ENCODE measurements at places on chromosomes 5 and 9.
A peak's percentile ranks its signal among the peaks of the same experiment; 100 is the strongest.

GRCh38 chr5:17178373-17178675 lies 39.1 kb upstream of the BASP1 start:
- DNase-seq = peak; percentile 71

GRCh38 chr5:158883502-158883901 lies 216.2 kb downstream of the EBF1 start:
- no peak for DNase-seq

- DNase-seq = peak; percentile 22
Observed at GRCh38 chr5:40716000-40716399, 36.3 kb downstream of the PTGER4 start.

GRCh38 chr5:60887746-60888145 lies 43.7 kb upstream of the ELOVL7 start:
- no peak for DNase-seq

GRCh38 chr5:123659495-123659894 lies 147.5 kb downstream of the CSNK1G3 start:
- DNase-seq = no peak

GRCh38 chr9:136609838-136610311 lies 52.8 kb upstream of the EGFL7 start:
- DNase-seq = no peak

- DNase-seq = no peak
Observed at GRCh38 chr9:121997791-121998190, 95.3 kb downstream of the TTLL11 start.

- no peak for DNase-seq
Observed at GRCh38 chr9:129669946-129670345, 4.5 kb downstream of the PRRX2 start.

DNA sequence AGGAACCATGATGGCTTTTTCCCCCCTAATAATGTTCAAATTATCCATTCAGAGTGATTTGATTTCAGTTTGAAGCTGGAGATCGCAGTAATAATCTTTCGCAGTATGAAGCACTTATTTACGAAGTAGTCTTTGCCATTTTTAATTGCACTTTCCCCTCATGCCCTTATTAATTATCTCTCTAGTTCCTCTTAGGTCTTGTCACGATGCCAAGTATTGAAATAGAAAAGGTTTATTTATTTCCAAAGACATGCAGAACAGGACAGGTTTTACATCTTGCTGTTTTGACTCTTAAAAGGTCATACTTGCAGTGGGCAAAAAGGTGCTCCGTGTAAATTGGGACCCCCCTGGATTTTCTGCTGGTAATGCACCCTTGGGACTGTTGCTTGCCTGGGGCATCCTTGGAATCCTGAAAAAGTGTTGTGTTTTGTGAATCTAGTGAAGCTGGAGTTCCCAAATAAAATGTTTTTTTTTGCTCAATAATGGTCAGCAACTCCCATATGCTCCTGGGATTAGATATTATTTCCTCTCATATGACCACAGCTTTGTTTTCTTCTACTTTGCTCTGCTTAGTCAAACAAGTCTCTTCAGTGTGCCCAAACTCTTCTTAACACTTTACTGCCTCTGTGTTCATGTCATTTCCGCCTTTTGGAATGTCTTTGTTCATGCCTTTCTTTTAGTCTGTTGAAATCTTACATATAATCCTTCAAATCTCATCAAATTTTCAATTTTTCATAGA lies 278.3 kb downstream of the TMEM38B start:
- DNase-seq = no peak

GRCh38 chr5:136106351-136107031 lies 26.2 kb upstream of the SMAD5 start:
- DNase-seq = no peak

GRCh38 chr9:114051706-114052105 lies 26.4 kb downstream of the AMBP start:
- DNase-seq = no peak

DNA sequence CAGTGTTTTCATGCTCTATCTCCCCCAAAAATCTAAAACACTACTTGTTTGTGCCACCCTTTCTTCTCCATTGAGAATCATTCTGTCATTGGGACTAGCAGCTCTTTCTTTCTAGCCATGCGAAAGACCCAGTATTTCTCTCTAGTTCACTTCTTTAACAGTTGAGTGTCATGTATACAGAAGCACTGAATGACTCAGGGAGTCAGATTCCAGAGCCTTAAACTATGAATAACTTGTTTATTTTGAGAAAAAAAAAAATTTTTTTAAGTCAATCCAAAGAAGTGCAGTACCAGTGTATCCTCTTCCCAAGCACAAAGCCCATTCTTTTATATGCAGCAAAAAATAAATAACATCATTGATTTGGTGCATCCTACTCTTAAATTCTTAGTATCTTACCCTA lies 415.4 kb upstream of the GRAMD2B start:
- DNase-seq = peak; percentile 46

GRCh38 chr5:121399879-121400278 lies 451.8 kb upstream of the FTMT start:
- DNase-seq = no peak

- DNase-seq = no peak
Observed at GRCh38 chr5:80067016-80067415, 31.9 kb downstream of the THBS4 start.

GRCh38 chr5:75617736-75618352 lies 6.6 kb downstream of the ANKDD1B start:
- DNase-seq = no peak

GRCh38 chr5:15560421-15560820 lies 60.4 kb downstream of the FBXL7 start:
- DNase-seq = no peak

- no peak for DNase-seq
Observed at GRCh38 chr5:5140479-5141338, 579 bp downstream of the ADAMTS16 start.

- no peak for DNase-seq
Observed at GRCh38 chr5:54518146-54518817, 723 bp downstream of the SNX18 start.

DNA sequence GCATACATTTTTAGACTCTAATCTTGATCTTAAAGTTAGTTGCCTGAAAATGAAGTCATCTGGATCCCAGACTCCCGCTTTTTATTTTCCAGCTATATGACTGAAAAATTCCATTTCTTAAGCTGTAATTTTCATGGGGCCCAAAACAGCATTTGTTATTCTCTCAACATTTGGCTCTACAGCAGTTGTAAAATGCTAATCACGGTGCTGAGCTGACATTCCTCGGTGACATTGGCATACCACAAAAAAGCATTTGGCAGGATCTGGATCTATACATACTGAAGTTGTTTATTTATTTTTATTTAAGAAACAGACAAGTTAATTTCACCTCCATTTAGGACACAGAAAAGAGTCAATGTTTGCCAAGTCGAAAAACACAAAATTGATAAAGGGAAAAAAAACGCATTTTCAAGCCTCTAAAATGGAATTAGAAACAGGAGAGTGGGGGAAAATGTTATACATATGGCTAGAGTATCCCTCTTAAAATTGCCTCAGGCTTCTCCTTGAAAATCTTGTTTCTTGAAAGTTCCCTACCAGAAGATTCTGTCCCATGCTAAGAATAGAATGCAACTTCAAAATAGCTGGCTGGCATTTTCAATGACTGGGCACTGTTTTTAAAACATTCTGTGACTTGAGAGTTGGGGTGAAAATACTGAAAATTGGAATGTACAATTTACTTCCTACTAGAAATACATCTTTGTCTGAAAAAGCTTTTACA lies 207.5 kb upstream of the TBCA start:
- DNase-seq = no peak

DNA sequence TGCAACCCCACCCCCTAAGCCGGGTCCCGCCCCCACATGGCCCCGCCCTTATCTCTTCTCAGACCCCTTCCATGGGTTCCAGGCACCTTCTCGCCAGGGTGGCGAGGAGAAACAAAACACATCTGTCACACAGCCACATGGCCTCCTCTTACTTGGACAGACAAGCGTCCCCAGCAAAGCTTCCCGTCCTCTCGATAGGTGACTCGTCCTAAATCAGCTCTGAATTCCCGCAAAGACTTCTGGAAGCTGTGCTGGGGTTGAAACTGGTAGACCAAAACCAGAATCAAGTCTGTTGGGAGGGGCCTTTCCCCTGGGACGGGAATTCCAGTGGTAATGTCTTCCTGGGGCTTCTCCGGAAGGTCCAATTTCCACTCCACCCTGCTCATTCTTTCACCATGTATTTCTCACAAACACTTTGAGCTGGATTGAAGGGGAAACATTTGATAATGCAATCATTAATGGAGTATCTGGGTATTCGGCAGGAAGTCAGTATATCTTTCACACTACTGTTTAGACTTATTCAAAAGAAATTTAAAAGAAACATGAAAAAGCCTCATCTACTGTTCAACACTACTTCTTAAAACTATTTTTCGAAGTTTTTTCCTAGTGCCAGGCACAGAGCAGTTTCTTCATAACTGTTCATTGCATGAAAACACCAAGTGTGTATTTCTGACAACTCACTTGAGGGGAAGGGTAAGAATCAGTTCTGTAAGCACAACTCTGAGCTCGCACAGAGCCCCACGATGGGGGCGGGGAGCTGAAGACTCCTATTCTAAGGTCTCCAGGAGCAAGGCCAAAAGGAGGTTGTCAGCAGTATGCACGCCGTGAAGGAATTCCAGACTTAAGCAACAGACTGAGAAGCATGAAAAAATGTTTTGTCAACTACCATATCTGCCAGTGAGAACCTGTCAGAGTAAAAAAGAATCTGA lies 644 bp upstream of the CTNNAL1 start:
- peak; percentile 83 for DNase-seq

- DNase-seq = no peak
Observed at GRCh38 chr5:171706736-171707441, 78.7 kb upstream of the SMIM23 start.

GRCh38 chr5:72394688-72395087 lies 74.5 kb downstream of the PTCD2 start:
- DNase-seq = no peak

GRCh38 chr5:172984244-172984953 lies 828 bp downstream of the ATP6V0E1 start:
- DNase-seq = peak; percentile 93

- peak; percentile 0 for DNase-seq
Observed at GRCh38 chr9:75299324-75299723, 211.0 kb downstream of the OSTF1 start.

- DNase-seq = no peak
Observed at GRCh38 chr9:135355521-135356011, 124.0 kb upstream of the PPP1R26 start.

DNA sequence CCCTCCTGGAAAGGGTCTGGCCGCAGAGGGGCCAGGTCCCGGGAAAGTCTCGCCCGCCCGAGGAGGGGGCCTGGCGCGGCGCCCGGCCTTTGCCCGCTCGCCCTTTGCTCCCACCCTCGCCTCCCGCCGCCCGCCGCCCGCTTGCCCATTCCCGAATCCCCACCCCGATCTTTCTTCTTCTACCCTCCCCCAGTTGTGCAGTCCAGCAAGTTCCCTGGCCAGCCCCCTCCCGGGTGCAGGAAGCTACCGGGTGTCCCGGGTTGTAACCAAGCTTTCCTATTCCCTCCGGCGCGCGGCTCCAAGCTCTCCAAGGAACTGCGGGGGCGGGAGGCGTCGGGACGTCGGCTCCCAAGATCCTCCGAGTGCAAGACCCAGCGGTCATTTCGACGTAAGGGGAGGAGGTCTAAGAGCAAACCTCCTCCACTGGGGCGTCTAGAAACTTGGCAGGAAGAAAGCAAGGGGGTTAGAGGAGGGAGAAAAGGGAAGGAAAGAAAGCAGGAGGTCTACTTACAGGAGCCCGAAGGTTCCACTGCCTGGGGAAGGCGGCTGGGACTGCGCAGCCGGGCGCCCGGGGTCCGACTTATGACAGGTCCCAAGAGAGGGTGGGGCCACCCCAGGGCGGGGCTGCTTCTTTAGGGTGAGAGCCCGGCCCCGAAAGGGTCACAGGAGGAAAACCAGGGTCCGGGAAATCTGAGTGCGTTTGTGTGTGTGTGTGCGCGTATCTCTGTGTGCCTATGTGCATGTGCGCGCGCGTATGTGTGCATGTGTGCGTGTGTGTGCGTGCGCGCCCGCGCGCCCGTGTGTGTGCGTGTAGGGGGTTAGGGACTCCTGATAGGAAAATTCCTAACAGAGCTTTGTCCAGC lies at the start of gene PTGR1:
PTGR1 (minus strand) TSS at position 556 of the 863 bp plus-strand sequence. CDS start 2,225 bp downstream, outside the sequence.
- DNase-seq = peak; percentile 86

GRCh38 chr5:167447466-167448375 lies 843.7 kb upstream of the WWC1 start:
- no peak for DNase-seq

GRCh38 chr5:177995691-177996595 lies at the start of gene PROP1:
TSS of gene PROP1 (minus strand) at chr5:177996242. CDS start at chr5:177995933, 309 bp downstream.
- no peak for DNase-seq

GRCh38 chr9:12935714-12936113 lies 160.9 kb downstream of the LURAP1L start:
- peak; percentile 93 for DNase-seq

- DNase-seq = no peak
Observed at GRCh38 chr9:99073347-99073746, 31.6 kb upstream of the TGFBR1 start.

- DNase-seq = peak; percentile 60
Observed at GRCh38 chr5:93274291-93274690, 306.7 kb downstream of the NR2F1-AS1 start.

DNA sequence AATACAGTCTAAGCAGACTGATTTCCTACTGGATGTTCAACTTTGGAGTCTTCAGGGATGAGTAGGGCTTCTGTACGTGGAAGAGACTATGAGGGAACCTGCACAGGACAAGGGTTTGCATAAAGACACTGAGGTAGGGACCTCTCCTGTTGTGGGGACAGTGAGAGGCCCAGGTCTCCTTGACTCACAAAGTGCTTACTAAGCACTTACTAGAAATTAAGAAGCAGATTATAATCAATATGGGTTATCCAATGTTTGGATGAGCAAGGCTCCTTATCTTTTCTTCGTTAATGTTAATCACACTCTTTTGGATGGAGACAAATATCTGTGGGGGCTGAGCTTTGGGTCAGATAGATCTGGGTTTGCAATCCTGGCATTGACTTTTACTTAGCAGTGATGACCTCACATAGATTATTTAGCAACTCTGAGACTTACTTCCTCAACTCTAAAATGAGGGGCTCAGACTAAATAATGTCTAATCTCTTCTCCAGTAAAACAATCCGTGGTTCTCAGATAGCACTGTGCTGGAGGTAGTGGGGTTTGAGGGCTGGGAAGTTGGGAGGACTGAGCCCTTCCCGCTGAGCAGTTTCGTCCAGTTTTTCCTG lies 45.9 kb downstream of the PDCD1LG2 start:
- no peak for DNase-seq

- no peak for DNase-seq
Observed at GRCh38 chr5:96624596-96624995, 37.6 kb upstream of the CAST start.

Measured in fibroblast of the aortic adventitia (primary cell).